ENCODE measurements at places on chromosomes 5 and 9.

DNA sequence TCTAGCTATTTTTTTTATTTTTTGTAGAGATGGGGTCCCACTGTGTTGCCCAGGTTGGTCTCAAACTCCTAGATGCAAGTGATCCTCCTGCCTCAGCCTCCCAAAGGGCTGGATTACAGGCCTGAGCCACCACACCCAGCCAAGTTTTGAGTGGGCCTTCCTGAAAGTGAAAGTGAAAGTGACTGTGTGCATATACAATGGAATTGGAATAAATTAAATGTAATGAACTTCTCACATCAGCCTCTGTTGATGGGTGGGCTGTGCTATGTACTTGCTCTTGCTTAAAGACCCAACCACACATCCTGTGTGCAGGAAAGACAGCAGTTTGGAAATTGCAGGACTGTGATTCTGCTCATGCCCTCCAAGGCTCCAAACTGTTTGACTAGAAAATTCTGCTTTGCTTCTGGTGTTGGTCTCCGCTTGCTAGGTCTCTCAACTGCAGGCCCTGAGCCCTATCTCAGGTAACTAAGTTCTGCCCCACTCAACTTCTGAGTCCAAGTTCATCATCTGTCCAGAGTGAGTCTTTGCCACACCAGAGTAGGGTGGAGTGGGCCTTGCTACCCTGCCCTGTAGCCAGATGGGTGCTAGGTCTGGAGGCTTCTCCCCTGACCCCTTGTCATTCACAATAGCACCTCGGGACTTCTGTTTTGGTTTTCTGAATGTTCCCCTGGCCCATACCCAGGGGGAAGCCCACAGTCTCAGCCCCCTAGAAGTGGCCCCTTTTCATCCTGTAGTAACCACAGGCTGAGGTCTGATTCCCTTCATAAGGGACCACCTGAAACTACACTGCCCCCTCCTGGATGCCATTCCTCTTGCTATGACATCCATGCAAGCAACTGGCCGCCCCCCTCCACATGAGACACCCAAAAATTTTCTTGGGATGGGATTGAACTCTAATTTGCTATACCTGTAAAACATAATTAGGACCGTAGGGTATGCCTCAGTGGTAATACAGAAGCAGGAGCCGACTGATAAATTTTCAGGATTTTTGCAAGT lies 36.5 kb upstream of the RAD23B start:
- DNase-seq: no peak

DNA sequence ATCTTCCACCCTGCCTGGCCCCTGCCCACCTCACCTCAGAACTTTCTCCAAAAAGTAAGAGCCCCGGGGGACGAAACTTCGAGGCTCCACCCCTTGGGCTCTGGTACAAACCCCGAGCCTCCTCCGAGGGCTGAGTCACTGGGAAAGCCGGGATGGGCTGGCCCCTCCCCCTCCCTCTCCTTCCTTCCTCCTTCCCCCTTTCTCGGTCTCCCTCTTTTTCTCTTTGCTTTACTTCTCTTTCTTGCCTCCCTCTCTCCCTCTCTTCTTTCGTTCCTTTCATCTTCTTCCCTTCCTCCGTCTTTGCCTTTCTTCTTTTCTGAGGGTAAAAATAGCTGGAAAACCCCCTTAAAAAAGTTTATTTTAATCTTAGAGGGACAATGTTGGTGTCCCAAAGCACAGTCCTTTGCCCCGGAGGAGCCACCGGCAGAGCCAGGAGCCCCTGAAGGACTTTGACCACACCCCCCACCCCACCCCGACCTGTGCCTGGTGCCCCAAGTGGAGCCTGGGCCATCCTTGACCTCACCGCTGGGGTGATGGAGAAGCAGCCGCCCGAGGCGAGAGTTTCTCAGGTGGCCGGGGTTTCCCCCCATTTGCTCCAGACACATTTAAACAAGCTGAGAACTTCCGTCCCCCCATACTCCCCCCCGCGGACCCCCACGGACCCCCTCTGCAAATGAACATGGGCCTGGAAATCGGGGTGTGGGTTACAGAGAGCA lies 5.7 kb upstream of the NOTCH1 start:
- peak; percentile 85 for DNase-seq

DNA sequence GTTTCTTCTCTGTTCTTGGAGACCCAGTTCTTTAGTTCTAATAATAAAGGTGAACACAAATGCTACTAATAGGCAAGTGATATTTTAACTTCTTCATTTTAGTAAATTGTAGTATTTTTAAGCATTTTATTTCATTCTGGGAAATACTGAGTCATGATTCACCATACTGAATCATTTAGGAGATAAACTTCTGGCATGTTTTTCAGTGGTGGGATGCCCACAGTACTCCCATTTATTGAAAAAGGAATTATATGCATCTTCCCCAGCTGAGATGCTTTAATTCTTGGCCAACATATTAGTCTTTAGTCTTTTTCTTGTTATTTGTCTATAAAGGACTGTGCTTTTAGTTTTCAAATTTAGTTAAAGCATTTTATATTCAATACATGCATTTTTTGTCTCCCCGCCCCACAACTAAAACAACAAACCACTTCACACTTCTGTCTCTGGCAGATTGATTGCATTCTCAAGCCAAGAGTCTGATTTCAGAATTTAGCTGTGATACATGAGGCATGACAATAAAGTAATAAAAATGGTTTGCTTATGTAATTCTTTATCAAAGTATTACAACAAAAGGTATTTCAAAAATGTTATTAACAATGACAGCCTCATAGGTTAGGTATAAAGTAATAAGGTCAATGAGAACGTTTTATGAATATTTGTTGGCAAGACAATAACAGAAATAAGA lies 125.2 kb upstream of the CDH18 start:
- DNase-seq: no peak

GRCh38 chr5:100518377-100518776 lies 16.8 kb upstream of the FAM174A start:
- no peak for DNase-seq
